ENCODE measurements at places on chromosomes 6 and 20.

GRCh38 chr6:70622461-70622860 is 45.2 kb upstream of the SMAP1 start:
- no peak for DNase-seq

GRCh38 chr6:25050356-25050755 is 114.6 kb upstream of the RIPOR2 start:
- DNase-seq, result no peak

DNA sequence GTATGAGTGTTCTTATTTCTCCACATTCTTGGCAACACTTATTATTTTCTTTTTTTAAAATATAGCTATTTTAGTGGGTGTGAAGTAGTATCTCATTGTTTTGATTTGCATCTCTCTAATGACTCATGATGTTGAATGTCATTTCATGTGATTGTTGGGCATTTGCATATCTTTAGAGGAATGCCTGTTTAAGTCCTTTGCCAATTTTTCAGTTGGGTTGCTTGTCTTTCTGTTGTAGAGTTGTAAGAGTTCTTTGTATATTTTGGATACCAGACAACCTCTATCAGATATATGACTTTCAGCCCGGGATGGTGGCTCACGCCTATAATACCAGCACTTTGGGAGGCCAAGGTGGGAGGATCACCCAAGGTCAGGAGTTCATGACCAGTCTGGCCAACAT is 5.1 kb upstream of the POPDC3 start:
- no peak for DNase-seq

DNA sequence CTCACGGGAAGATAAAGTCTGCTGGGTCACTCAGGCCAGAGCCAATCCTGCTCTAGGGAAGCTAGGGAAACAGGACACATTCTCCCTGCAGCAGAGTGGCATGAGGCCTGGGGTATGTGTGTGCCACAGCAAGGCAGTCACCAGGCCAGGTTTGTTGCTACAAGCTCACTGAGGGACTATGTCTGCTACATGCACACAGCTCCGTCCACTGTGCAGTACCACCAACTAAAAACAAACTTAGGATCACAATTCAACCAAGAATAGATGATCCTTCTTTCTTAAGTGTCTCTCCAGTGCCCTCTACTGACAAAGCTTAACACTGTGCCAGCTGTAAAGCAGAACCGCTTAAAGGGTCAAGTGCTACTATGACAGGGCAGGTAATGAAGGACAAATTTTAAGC is 192.5 kb downstream of the PTPRK start:
- DNase-seq, result no peak

- DNase-seq, result no peak
Measured at GRCh38 chr6:170448751-170449630, 104.1 kb downstream of the PSMB1 start.

- DNase-seq, result no peak
Measured at GRCh38 chr6:30060606-30061091, 416 bp upstream of the POLR1H start.

- no peak for DNase-seq
Measured at GRCh38 chr6:69202768-69203167, 567.7 kb downstream of the ADGRB3 start.
